AG08395 (cell line): ENCODE measurements at places on chromosomes 5 and 9.

GRCh38 chr5:35502206-35502605 lies 115.5 kb upstream of the SPEF2 start:
- DNase-seq, result no peak

DNA sequence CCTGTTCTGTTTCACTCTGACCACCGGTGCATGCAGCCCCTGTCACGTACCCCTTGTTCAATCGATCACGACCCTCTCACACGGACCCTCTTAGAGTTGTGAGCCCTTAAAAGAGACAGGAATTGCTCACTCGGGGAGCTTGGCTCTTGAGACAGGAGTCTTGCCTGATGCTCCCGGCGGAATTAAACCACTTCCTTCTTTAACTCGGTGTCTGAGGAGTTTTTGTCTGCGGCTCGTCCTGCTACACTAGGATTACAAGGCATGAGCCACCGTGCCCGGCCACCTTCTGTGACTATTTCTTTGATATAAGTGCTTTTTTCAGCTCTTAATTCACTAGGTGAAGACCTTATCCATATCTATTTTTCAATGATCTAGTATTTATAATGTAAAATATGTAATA lies 167.5 kb downstream of the TTC39B start:
- no peak for DNase-seq

DNA sequence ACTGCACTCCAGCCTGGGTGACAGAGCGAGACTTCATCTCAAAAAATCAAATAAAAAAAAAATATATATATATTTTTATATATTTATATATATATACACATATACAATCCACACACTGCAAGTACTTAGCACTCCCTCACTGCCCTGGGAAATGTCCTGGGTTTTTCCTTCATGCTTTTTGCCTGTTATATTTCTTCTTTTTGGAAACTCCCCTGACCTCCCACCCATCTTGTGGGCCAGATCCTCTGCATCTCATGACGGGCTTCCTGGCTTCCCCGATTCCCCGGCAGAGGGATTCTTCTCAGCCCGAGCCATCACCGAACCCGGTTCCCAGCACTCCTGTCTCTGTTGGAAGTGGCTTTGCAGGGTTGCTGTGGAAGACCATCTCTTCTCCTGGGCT lies 39.5 kb upstream of the NCS1 start:
- no peak for DNase-seq

- DNase-seq, result no peak
These were observed 27.0 kb downstream of the TLE4 start for GRCh38 chr9:79598562-79599345.

GRCh38 chr5:91244380-91245073 lies 138.6 kb downstream of the ARRDC3 start:
- no peak for DNase-seq

DNA sequence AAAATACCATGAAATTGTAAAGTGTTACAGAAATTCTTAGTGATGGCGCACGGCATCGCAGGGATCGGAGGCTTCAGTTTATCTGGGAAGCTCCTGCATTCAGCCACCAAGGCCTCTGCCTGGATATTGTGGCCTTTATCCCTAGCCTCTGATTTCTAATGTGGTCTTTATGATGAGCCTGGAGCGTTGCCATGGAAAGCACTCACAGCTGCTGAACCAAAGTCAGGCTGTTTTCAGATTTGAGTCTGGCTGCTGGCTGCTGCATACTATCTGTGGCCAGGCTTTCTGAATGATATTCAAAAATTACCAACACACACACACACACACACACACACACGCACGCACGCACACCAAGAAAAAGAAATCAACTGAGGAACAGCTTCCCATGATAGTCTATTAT lies 101.1 kb upstream of the ZNF366 start:
- DNase-seq, result peak; percentile 28

GRCh38 chr9:133426011-133426410 lies 3.8 kb downstream of the ADAMTS13 start:
- DNase-seq, result no peak

GRCh38 chr5:2006971-2007291 lies 124.2 kb upstream of the IRX4 start:
- DNase-seq, result no peak

DNA sequence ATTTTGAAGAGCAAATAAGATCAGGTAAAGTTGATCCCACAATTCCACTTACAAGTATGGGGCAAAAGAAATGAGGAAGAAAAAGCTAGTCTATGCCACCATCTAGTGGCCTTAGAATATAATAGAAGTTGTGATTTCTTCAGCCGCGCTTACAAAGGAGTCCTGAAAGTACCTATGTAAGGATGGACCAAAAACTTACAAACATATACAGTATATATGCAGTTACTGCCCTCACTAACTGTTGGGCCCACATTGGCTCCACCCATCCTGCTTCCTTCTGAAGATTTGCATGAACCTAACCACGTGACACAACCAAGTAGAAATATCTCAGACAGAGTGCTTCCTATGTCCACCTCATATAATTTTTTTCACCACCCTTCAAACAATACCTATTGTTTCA lies 11.7 kb upstream of the OR13D1 start:
- DNase-seq, result peak; percentile 27

DNA sequence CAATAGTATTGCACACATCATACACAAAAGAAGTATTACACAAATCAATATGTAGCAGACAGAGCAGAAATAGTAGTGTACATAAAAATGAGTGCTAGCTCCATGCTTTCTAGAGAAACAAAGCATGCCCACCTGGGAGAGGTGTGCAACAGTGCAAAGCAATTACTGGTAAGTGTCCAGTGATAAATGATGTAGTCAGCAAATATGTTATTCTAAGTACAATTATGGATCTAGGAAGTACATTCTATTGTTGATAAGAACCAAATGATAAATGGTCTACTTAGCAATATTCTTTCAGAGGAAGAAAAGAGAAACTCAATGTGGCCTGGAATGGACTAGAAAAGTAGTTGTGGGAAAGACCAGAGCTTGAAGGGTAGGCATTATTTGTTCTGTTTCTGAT lies 188.6 kb downstream of the HINT1 start:
- no peak for DNase-seq

GRCh38 chr5:77867914-77868313 lies 91.8 kb upstream of the TBCA start:
- no peak for DNase-seq

- no peak for DNase-seq
These were observed 10.7 kb upstream of the TOR4A start for GRCh38 chr9:137266585-137267453.

DNA sequence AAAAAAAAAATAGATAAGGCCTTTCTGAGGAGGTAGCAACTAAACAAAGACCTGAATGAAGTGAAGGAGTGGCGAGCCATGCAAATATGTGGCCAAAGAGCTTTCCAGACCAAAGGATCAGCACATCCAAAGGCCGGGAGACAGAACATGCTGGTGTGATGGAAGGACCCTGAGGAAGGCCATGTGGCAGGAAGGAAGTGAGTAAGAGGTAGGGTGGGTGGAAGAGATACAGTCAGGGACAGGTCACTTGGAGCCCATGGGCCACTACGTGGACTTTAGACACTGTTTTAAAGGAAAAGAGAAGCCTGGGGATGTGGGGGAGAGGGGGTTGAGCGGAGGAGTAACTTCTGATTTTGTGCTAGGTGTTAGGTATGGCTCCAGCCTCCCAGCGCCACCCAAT lies 31.3 kb downstream of the SPRY4 start:
- DNase-seq, result peak; percentile 48

GRCh38 chr5:42108468-42108867 lies 183.4 kb downstream of the FBXO4 start:
- DNase-seq, result no peak

- DNase-seq, result no peak
These were observed 48.9 kb downstream of the TNFSF15 start for GRCh38 chr9:114756920-114757319.

GRCh38 chr9:2677915-2678889 lies 39.1 kb upstream of the KCNV2 start:
- no peak for DNase-seq

DNA sequence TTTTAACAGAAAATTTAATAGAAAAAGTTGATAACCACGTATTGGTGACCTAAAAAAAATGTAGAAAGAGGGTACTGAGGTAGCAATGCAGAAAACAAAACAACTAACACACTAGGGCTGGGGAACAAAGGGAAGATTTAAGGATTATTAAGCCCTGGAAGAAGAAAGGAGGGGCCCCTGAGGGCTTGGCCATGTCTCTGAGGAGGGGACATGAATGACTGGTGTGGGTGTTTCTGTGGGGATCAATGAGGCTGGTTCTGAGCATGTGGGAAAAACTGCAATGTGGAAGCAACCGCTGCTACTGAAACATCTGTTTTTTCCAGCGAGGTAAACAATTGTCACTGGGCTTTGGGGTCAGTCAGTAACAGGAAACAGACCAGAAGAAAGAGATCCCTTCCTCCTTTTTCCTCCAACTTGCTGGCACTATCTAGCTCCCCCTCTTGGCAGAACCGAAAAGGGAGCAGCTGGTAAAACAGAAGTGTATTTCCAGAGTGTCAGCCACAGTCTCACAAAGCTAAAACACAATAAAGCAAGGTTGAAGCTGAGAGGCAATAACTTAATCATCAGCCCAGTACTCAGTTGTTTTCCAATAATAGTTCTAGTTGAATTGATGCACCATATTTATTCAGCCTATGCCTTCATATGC lies 48.3 kb downstream of the ATPSCKMT start:
- no peak for DNase-seq

- DNase-seq, result no peak
These were observed 17.9 kb upstream of the GPX8 start for GRCh38 chr5:55141945-55142690.

DNA sequence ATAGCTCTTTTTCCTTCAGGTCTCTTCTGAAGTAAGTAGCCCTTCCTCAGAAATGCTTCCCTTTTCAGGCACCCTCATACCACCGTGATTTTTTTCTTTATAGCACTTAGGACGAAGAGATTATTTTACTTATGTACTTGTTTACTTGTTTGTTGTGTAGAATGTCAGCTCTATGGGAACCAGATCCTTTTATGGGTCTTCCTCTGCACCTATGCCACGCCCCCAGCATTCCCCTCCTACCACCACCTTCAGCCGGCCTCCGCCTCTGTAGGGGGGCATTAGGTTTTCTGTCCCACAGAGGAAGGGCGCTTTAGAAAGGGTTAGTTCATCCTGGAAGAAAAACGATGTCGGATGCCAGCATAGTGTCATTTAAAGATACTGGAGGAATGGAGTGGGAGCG lies 1.8 kb downstream of the CDKN2B-AS1 start:
- no peak for DNase-seq

GRCh38 chr5:50984640-50985039 lies 318.2 kb downstream of the PARP8 start:
- DNase-seq, result no peak
